Aorta (tissue), 5 donors: ENCODE measurements at places on chromosomes 2 and 18. TPM values are rescaled to one million over a fixed set of nuclear protein-coding genes. Genes with fewer than 3 reads are reported as not detected.

- H3K27me3 ChIP-seq = no peaks in the 10 kb centered on the region
- H3K36me3 ChIP-seq = no peaks in the 10 kb centered on the region
- no peaks in the 10 kb centered on the region for H3K4me1 ChIP-seq
- H3K4me3 ChIP-seq = no peak overlapping the region
- no peak overlapping the region for H3K27ac ChIP-seq
- no peak for DNase-seq
These were observed 261.4 kb downstream of the CYP26B1 start for GRCh38 chr2:71886241-71886640.

DNA sequence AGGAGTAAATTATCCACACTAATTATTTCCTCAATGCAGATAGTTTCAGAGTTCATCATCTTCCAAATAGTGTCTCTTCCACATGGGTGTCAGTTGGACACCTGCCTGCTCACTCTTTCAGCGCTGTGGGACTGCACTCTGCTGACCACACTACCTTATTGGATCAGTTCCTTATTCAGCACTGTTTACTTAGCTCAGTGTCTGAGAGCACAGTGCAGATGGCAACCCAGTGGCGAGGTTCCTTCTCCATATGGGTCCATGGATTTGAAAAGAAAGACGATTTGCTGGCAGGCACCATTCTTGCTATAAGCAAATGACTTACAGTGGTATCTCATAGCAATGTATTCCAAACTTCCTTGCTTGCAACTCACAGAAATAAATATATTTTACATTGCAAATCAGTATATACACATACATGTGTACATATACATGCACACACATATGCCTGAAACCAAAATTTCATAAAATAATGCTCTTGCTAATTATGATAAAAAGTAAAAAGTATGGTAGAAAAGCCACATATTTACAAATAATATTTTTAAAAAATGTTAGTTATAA lies 354.8 kb downstream of the INSIG2 start:
- no peak for DNase-seq
- no peaks in the 10 kb centered on the region for H3K4me1 ChIP-seq
- H3K27ac ChIP-seq = no peak overlapping the region
- no peaks in the 10 kb centered on the region for H3K27me3 ChIP-seq
- no peak overlapping the region for H3K4me3 ChIP-seq

Gene LRP2
- total RNA-seq = not detected

- no peak for DNase-seq
- H3K27me3 ChIP-seq = no peaks in the 10 kb centered on the region
- no peak overlapping the region for H3K27ac ChIP-seq
- H3K4me3 ChIP-seq = no peak overlapping the region
- H3K36me3 ChIP-seq = no peaks in the 10 kb centered on the region
These were observed 59.1 kb upstream of the PELI1 start for GRCh38 chr2:64203131-64203857.

DNA sequence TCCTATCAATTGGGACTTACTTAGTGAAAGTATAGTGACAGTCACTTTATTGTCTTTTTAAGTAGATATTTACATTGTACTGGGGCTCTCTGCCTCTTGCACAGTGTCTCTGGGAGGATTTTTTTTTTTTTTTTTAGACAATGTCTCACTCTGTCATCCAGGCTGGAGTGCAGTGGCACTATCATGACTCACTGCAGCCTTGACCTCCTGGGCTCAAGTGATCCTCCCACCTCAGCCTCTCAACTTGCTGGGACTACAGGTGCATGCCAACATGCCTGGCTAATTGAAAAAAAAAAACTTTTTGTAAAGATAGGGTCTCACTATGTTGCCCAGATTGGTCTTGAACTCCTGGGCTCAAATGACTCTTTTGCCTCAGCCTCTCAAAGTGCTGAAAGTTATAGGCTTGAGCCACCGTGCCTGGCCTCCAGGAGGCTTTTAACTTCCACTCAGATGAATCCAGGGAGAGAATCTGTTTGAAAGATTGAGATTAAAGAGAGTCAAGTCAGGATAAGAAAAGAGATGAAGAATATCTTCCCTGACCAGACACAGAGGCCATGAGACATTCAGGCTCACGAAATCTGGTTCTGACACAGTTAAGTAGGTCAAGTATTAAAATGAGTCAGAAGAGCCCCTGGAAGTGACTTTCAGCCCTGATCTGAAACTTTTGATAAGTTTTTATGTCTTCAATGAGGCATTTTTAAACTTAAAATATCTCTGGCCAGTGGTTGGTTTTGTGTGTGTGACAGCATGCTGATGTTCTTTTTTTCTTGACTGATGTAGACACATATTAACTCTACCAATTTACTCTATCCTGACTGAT lies 18.3 kb downstream of the ARHGEF33 start:
- no peak for DNase-seq
- H3K36me3 ChIP-seq = no peaks in the 10 kb centered on the region
